ENCODE measurements at places on chromosomes 16 and 17. TPM values are rescaled to one million over a fixed set of nuclear protein-coding genes. Genes with fewer than 3 reads are reported as not detected.
A peak's percentile ranks its signal among the peaks of the same experiment; 100 is the strongest.

The TMEM98 gene
- total RNA-seq: 206 TPM

The RSKR gene
- 32.1 TPM for total RNA-seq

The P4HB gene
- 2,101 TPM for total RNA-seq

The CDRT4 gene
- total RNA-seq: 13.0 TPM

The B3GNT9 gene
- 32.1 TPM for total RNA-seq

The EVPL gene
- 29.1 TPM for total RNA-seq

The FOXN1 gene
- total RNA-seq: 0.64 TPM

GRCh38 chr17:7144213-7144612 lies 29.6 kb upstream of the ASGR2 start:
- no peak for DNase-seq

DNA sequence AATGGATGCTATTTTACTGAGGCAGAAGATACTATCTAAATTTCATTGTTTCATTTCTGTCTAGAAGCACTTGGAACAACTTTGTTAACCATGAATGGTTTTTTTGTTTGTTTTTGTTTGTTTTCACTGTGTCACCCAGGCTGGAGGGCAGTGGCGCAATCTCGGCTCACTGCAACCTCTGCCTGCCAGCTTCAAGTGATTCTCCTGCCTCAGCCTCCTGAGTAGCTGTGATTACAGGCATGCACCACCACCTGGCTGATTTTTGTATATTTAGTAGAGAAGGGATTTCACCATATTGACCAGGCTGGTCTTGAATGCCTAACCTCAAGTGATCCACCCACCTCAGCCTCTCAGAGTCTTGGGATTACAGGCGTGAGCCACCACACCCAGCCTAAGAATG lies 40.5 kb downstream of the ABHD15 start:
- no peak for DNase-seq

DNA sequence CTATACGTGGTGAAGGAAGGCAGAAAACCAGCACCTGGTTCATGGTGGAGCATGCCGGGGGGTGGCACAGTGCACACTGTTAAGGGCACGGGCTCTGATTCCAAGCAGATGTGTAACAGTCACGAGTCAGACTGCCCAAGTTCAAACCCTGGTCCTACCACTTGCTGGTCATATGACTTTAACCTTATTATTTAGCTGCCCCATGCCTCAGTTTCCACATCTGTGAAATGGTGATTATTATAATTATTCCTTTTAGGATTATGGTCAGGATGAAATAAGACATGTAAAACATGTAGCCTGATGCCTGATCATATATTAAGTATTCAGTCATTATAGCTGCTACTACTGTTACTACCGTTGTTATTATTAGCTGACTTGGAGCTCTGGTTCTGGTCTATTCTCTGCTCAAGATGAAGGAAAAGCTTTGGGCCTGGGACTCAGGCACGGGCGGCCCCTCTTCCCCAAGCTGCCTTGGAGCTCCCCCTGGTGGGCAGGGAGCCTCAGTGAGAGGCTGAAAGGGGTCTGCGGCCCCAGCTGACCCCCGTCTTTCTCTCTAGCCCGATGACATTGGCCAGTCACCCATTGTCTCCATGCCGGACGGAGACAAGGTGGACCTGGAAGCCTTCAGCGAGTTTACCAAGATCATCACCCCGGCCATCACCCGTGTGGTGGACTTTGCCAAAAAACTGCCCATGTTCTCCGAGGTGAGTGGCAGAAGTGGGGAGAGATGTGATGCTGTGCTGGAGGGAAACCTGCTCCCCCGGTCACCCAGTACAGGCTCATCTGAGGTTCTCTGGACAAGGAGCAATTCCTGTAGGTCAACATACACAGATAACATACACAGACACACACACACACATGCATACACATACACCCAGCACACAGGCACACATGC lies 14.0 kb downstream of the NR1D1 start:
- no peak for DNase-seq

GRCh38 chr16:85570735-85571562 lies 42.2 kb upstream of the GSE1 start:
- DNase-seq: no peak

GRCh38 chr16:52783616-52784015 lies 236.7 kb upstream of the TOX3 start:
- DNase-seq: no peak

DNA sequence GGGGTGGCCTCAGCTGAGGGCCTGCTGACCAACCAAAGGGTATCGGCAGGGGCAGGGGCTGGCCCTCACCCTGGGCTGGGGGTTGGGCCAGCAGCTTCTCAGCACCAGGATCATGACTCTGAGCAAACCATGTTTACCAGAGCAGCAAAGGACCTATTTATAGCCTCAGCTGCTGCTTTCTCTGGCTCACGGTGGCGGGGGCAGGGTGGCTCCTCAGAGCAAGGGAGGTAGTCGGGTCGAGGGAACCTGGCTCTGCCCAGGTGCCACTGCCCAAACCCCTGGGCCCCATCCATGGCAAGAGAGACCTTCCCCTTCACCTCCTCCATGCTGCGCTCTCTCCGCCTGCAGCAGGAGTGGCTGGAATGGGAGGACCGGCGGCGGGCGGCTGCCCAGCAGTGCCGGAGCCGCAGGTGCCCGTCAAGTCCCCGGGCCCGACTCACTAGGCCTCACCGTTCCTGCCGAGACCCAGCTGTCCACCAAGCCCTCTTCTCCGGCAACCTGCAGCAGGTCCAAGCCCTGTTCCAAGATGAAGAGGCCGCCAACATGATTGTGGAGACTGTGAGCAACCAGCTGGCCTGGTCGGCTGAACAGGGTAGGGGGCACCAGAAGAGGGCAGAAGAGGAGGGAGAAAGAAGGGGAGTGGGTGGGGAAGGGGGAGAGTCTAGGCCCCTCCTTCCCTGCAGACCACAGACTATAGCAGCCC lies at the start of gene ASB16:
Gene ASB16 (plus strand): TSS at position 206 of the 703 bp plus-strand sequence. CDS start 86 bp downstream, at position 292.
- peak; percentile 25 for DNase-seq

DNA sequence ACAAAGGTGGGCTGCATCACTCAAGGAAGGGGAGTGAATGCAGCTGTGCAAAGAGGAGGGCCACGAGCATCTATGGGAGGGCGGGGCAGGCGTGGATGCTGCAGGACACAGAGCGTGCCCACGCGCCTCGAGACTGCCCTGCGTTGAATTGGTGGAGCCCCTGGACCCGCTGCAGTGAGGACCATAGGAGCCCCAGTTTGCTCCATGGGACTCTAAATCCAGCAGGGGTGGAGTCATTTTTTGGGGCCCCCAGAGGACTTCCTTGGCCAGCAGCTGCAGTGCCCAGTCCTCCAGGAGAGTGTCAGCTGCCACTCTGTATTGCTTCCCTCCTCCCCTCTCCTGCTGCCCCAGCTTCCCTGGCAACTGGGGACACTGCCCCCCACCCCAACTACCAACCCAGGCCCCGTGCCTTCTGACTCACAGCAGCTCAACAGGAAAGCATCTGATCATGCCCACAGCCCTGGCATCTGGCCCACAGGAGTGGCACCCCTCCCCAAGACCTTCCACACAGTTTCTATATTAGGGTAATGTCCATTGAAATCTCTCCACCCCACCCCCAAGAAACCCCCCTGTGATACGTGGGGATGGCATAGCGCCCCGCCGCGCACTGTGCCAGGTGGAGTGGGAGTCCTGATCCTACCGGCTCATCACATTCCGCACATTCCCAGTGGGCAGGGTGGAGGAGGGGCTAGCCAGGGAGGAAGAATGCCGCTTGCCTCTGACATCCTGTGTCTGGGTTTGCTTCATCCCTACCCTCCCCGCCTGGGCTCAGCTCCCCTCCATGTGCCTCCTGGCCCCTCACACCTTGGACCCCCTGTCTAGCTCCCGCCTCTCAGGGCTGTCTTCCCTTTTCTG lies 27.8 kb upstream of the ITGA3 start:
- no peak for DNase-seq

- no peak for DNase-seq
These were observed 11.4 kb upstream of the CACNG1 start for GRCh38 chr17:67032985-67033384.

DNA sequence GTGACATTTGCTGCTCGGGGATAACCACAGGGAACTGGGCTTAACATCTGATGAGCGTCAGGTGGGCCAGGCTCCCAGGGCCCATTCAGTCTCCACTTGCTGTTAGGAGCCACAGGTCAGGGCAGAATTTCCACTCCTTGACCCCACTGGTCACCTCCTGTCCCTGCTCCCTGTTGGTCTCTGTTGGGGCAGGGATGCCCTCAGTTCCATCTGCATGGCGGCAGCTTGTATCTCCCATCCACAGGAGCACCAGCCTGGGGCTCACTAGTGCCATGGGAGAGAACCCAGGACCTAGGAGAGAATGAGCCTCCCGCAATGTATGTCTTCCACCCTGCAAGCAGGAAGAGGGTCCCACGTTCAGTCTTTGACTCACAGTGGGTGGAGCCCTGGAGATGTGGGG lies 212.1 kb downstream of the CCDC182 start:
- no peak for DNase-seq

GRCh38 chr16:13047276-13047675 lies 145.9 kb downstream of the SHISA9 start:
- no peak for DNase-seq

DNA sequence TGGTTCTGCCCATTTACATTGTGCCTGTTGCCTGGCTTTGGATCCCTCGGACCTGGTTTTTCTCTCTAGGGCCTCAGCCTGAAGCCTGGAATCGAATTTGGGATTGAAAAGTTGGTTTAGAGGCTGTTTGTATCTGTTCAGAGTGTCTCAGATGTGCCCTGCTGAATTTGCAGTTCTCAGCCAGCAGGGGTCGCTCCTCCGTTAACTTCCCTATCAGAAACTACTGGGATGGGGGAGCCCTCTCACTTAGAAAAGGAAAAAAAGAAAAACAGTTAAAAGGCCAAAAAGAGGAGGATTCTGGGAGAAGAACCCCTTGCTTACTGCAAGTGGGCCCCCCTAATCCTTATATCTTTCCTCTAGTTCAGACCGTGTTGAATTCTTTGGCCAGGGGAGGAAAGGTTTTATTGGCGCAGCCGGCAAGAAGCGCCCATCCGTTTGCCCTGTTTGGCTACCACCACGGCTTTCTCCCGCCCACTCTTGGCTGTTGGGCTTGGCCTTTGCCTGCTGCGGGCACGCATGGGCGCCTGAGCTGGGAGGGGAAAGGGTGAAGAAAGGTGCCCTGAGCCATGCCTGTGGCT lies 8.7 kb downstream of the FZD2 start:
- no peak for DNase-seq

GRCh38 chr17:57527221-57528057 lies 217.7 kb downstream of the CCDC182 start:
- no peak for DNase-seq

GRCh38 chr16:56675685-56676210 lies 6.1 kb downstream of the MT1H start:
- DNase-seq: no peak

GRCh38 chr17:36496018-36496789 lies 9.7 kb downstream of the ZNHIT3 start:
- no peak for DNase-seq

DNA sequence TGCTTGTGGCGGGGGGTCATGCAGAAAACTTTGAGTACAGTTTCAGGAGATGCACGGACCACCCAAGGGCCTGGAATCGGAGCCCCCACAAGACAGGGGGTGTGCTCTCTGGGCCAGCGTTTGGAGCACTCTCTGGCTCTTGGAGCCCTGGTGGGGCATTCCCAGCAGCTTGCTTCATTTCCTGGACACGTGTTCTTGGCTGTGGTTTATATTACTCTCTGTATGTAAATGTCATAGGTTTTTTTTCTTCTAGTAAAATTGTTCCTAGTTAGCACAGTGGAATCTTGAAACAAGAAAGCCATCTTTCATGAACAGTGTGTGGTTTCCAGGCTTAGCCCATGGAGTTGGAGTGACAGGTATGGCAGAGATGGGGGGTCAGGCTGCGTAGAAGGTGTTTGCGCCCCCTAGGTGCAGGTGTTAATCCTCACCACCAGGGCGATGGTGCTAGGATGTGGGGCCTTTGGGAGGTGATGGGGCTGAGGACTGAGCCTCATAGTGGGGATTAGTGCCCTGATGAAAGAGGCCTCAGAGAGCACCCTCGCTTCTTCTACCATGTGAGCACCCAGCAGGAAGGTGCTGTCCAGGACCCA lies 79.8 kb downstream of the JPH3 start:
- peak; percentile 26 for DNase-seq

DNA sequence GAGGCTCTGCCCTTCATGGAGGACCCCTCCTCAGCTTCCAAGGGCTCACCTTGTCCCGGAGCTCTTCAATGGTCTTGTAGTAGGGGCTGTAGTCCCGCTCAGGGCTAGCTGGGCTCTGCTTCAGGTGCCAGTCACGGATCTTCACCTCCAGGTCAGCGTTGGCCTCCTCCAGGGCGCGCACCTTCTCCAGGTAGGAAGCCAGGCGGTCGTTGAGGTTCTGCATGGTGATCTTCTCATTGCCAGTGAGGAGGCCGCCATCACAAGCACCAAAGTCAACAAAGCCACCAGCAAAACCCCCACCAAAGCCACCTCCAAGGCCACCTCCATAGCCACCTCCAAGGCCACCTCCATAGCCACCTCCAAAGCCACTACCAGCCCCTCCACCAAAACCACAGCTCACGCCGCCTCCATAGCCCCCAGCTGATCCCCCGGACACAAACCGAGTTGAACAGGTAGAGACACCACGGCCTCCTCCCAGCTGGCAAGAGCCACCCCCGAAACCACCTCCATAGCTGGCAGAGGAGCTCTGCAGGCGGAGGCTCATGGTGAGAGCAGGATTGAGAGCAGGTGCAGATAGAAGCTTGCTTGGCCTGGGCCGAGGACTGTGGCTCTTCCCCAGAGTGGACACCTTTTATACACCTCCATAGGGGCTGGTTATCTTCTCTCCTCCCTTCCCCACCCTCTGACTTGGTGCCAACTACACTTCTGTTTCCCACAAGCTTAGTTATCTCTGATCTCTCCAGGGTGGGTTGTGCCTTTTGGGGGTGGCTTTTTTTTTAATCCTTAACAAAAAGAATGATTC lies at the start of gene KRT13:
Gene KRT13 (minus strand): TSS at position 606 of the 802 bp plus-strand sequence. CDS start 62 bp downstream, at position 544.
- DNase-seq: no peak

- no peak for DNase-seq
These were observed 8.2 kb downstream of the PRKCA start for GRCh38 chr17:66310528-66311148.

DNA sequence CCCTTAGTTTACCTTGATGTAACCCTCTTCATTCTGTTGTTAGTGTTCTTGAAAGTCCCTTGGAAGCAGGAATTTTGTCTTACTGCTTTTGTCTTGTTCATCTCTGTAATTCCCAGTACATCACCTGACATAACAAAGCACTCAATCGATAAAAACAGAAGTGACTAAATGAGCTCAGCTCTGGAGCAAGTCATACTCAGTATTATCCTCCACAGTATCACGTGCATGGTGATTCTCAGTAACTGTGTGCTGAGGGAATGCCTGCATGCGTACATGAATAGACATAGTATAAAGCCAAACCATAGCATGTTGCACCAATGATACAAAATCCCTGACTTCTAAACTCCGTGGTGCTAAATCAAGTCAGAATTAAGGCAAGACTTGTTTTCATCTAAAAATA lies 7.2 kb downstream of the KRT38 start:
- DNase-seq: no peak

- no peak for DNase-seq
These were observed 4.8 kb downstream of the RABEP1 start for GRCh38 chr17:5286846-5287245.

GRCh38 chr17:39281806-39282205 lies 56.1 kb upstream of the STAC2 start:
- no peak for DNase-seq

DNA sequence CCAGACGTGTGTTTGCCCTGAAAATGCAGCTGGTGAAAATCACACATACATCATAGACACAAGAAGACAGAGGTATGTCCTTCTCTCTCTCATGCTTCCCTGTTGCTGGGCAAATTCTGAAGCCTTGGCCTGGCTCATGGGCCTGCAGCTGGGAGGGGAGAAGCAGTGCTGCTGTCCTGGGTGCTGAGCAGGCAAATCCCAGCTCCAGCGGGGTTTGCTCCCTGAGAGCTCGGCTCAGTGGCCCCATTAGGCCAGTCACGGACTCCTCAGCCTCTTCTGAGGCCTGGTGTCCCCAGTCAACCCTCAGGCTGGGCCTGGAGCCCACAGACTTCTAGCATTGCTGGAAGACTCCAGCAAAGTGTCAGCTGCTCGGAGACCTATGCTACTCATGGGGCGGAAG lies 11.7 kb downstream of the RHBDL3 start:
- no peak for DNase-seq

All from prostate gland (tissue), 2 donors.